ENCODE measurements at places on chromosomes 13 and 19.

GRCh38 chr19:50458396-50459066, 17.8 kb upstream of the EMC10 start:
- DNase-seq = no peak

- DNase-seq = no peak
Measured at GRCh38 chr19:35641515-35642151, at the start of gene ETV2. ETV2 (plus strand) TSS chr19:35641745; CDS start chr19:35642461, 716 bp downstream.

GRCh38 chr13:44801990-44802389, 187.3 kb downstream of the NUFIP1 start:
- DNase-seq = no peak

GRCh38 chr13:79973533-79973963, 367.4 kb downstream of the SPRY2 start:
- peak; percentile 5 for DNase-seq

DNA sequence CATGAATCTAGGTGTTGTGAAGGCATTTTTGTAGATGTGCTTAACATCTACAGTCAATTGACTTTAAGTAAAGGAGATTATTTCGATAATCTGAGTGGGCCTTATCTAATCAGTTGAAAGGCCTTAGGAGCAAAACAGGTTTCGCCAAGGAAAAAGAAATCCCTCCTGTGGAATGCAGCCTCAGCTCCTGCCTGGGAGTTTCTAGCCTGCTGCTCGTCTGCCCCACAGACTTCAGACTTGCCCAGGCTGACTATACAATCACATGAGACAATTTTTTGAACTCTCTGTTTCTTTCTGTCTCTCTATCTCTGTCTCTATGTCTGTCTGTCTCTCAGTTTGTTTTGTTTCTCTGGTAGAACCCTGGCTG, 312.5 kb downstream of the OLFM4 start:
- no peak for DNase-seq

DNA sequence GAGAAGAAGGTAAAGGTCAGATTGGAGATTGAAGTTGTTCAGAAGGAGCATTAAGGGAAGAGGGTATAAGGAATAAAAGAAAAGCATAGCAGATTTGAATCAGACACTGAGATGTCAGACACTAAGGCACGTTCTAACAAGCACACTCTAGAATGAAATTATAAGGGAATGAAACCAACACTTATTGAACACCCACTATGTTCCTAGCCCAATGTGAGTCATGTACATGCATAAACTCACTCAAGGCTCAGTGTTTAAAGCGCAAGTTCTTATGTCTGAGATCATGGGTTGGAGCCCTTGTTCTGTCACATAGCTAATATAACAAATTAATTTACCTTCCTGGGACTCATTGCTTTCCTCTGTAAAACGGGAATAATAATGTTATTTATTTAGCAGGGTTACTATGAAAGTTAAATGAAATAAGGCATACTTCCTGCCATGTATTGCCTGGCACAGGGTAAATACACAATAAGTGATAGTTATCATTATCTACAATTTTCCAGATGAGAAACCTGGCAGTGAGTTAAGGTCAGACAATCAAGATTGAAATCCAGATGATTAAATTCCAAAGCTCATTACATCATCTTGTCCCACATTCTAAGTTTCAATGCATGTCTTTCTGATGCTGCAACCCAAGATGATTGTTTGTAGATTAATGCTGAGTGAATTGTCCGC, 68.3 kb upstream of the DACH1 start:
- DNase-seq = no peak

DNA sequence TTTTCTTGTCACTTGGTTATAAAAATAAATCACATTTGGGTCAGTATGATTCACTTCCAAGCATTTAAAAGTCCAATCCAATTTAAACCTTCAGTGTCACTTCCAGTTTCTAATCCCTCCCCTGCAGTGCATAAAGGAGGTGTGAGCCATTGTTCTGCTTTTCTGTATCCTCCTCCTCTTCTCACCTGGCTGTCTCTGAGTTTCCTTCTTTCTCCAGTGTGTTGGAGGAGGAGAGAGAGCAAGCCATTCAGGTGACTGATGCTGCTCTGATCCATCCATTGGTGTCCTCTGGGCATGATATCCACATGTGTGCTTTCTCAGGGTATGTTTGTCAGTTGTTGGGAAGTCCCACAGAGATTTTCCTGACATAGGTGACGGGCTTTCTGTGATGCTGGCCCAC, 1.2 kb downstream of the NUDT15 start:
- no peak for DNase-seq

- DNase-seq = no peak
Measured at GRCh38 chr19:17113127-17113785, 37.7 kb downstream of the MYO9B start.

DNA sequence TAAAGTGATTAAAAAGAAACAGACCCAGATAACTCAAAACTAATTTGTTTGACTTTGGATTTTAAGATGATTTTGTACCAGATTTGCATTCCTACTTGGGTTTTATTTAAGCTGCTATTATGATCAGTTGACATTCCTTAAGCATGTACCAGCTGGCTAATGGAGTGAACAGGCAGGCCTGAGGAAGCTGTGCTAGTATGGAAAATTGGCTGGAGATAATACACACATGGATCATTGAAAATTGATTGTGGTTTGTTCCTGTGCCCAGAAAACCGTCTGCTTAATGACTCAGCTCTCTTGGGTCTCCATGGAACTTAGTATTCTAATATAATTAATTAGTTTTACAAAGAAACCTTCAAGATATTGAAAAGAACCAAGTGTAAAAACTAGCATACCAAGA, 22.6 kb downstream of the POLR1D start:
- no peak for DNase-seq

DNA sequence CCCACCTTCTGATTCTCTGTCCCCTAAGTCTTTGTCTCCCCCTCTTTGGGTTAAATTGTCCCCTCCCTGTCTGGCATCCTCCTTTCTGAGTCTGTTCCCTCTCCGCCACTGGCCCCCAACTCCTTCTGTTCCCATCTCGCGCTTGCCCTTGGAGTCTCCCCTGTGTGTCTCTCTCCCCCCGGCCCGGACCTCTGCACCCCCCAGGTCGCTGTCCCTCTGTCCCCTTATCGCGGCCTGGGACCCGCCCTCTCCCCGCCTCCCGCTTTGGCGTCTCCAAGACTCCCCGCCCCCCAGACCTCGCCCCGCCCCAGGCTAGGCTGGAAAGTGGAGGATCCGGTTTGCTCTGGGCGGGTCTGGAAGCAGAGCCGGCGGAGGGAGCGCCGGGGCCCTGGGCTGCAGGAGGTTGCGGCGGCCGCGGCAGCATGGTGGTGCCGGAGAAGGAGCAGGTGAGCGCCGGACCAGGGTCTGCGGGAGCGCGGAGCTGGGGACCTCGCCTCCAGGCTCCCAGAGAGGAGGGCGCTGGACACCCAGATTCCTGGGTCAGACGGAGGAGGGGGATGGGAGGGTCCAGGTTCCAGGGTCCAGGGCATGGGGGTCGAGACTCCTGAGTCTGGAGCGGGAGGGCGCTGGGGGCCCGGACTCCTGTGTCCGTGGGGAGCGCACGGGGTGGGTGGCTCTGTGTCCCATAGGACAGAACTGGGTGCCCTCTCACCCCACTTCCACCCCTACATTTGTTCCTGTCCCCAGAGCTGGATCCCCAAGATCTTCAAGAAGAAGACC, at the start of gene TRPM4:
TSS of gene TRPM4 (plus strand) at position 348 of the 780 bp plus-strand sequence. CDS start at position 423, 75 bp downstream.
- peak; percentile 87 for DNase-seq

- DNase-seq = no peak
Measured at GRCh38 chr13:76982061-76982460, 9.8 kb upstream of the CLN5 start.

- no peak for DNase-seq
Measured at GRCh38 chr19:50510700-50511068, 307 bp downstream of the JOSD2 start.

- no peak for DNase-seq
Measured at GRCh38 chr19:3733549-3734309, 25.5 kb downstream of the TJP3 start.

DNA sequence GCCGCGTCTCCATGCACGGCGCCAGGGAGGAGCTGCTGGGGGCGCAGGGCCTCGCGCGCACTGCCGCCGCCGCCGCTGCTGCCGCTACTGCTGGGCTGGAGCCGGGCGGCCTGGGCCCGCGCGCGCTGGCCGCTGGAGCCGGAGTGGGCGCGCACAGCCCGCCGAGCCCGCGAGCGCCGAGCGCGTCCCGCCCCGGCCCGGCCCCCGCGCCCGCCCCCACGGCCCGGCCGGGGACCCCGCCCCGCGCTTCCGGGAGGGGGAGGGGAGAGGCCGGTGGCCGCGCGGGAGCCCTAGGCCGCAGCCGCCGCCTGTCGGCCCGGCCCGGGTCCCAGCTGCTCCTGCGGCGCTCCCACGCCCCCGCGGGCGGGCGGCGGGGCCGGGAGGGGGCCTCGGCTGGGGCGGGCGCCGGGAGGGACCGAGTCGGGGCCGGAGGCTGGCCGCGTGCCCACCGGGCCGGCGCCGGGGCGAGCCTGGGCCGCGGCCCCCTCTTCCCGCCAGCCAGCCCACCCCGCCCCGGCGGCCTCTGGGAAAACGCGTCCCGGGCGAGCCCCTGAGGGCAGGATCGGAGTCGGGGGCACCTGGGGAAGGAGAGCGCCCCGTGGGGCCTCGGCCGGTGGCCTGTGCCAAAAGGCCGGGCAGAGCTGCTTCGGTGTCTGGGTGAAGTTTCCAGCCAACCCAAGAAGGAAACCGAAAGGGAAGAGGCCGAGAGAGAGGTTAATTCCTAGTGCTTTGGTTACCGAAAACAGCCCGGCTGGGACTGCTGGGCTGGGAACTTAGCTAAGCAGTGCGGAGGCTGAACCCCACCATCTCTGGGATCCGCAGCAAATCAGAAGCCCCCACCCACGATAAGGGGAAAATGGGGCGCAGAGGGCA, at the start of gene STK24:
TSS of gene STK24 (minus strand) at position 145 of the 873 bp plus-strand sequence. CDS start 321 bp downstream, outside the sequence.
- peak; percentile 43 for DNase-seq

DNA sequence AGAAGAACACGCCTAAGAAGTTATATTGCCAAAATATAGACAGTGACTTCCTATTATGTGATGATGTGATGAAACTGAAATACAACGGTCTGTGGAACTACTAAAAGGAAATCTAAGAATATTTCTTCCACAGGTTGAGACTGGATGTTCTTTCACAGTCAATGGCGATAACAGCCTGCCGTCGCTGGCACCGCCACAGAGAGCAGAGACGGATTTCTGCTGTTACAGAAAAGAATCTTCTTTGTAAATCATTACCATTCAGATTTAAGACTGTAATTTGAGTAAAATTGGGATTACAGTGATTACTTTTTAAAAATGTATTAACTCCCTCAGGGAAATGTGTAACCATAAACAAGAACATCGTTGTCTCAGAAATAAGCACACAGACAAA, 100.8 kb downstream of the TUBGCP3 start:
- no peak for DNase-seq

DNA sequence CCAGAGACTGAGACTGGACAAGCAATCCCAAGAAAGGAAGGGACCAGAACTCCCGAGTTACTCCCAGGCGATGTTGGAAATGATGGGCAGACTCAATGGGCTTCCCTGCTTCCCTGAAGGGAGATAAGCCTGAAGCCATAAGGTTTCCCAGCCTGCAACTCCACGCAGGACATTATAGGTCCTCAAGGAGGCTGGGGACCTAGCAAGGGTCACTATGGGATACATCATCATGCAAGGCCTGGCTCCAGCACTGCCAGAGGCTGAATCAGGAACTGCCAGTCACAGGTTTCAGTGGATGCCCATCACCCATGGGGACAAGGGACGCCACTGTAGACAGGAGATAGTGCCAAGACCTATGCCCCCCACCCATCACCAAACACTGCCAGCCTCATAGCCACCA, 338.7 kb downstream of the IRS2 start:
- DNase-seq = no peak

- DNase-seq = no peak
Measured at GRCh38 chr13:95245071-95245470, 56.2 kb downstream of the ABCC4 start.

DNA sequence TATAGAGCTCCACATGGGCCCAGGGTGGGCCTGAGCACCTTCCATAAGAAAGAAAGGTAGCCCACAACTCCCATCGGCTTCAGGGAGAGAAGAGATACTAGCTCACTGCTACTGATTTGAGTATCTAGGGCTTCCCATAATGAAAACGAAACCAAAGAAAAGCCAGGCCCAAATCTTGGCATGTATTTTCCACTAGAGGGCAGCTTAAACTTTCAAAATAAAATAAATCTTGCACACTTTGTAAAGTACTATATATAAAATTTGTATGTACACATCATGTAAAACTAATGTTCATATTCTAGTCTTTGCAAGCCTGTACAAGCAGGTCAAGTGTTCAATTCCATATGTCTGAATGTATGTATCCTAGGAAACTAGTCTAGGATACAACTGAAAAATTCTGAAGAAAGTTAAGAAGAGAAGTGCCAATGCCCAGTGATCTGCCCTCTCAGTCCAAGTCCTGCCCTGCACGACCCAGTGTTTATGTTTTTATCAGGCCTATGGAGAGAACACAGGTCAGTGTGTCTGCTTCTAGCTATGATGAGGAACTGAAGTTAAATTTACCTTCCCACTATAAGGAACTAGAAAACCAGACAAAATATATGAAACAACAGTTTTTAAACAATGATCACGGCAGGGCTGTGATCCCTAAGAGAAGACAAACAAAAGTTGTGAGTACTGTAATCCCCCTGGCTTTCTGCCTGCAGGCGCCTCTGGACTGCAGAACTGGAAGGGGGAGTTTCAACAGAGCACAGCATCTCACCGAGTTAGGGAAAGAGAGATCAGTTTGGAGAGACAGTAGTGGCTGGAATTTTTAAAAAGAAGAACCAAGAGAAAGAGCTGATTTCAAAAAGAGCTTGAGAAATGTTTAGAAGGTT, 475.7 kb downstream of the UQCRFS1 start:
- no peak for DNase-seq

DNA sequence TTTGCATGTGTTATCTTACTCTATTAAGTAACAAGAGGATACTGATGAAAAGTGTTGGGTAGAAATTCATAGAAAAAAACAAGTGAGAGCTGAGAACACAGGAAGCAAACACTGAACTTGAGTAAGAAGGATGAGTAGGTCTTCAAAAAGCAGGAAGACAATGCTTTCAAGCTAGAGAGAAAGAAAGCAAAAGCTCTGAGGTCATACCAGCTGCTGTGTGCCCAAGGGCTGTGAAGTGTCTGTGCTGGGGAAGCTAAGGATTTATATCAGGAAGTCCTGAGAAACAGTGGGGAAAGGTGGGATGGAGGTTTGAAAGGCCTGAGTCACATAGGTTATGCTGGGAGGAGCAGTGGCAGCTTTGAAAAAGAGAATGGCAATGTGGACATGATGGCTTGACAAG, 145.5 kb upstream of the MAB21L1 start:
- DNase-seq = no peak

DNA sequence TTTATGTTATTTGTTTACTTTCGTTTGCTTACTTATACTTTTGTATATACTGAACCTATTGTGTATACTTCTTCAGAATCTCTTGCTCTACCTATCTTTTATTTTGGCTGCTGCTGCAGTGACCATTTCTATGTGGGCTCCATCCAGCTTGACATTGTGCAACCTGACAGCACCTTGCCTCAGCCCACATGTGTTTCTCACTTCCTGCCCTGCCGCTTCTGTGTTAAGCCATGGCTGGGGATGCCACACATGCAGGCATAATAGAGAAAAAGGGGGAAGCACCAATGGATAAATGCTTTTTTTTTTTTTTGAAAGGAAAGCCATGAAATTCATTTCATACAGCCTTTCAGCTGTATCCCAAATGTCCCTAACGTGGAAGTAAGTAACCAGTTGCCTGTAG, 147.6 kb downstream of the RBM26 start:
- DNase-seq = no peak

- no peak for DNase-seq
Measured at GRCh38 chr13:51553531-51553930, 30.7 kb upstream of the WDFY2 start.

Measured in NCI-H2171 (cell line).